ENCODE measurements at places on chromosomes 5 and 9. TPM values are rescaled to one million over a fixed set of nuclear protein-coding genes. Genes with fewer than 3 reads are reported as not detected.

The PCDHB6 gene
- total RNA-seq: 0.28 TPM

The CNOT8 gene
- total RNA-seq: 64.6 TPM

The NR4A3 gene
- 3.7 TPM for total RNA-seq

The KIF12 gene
- total RNA-seq: 0.38 TPM

The C9orf50 gene
- not detected for total RNA-seq

The IFNK gene
- not detected for total RNA-seq

The PAXX gene
- total RNA-seq: 23.6 TPM

The OSMR gene
- total RNA-seq: 109 TPM

The TLX3 gene
- not detected for total RNA-seq

The PCAT7 gene
- not detected for total RNA-seq

The LRRC14B gene
- not detected for total RNA-seq

The HTR4 gene
- not detected for total RNA-seq

The ARHGAP26 gene
- 2.3 TPM for total RNA-seq

The IL3 gene
- not detected for total RNA-seq

The TERT gene
- total RNA-seq: not detected

The CCIN gene
- total RNA-seq: 1.7 TPM

The FYB1 gene
- under 0.01 TPM for total RNA-seq

The NDFIP1 gene
- 105 TPM for total RNA-seq

The NEUROG1 gene
- not detected for total RNA-seq

The OR2S2 gene
- not detected for total RNA-seq

The FOXD4L3 gene
- under 0.01 TPM for total RNA-seq

The C1QTNF3 gene
- total RNA-seq: 0.85 TPM

The FAM169A gene
- total RNA-seq: 0.19 TPM

The SPINK4 gene
- not detected for total RNA-seq
